ENCODE measurements at places on chromosomes 6 and 20.

DNA sequence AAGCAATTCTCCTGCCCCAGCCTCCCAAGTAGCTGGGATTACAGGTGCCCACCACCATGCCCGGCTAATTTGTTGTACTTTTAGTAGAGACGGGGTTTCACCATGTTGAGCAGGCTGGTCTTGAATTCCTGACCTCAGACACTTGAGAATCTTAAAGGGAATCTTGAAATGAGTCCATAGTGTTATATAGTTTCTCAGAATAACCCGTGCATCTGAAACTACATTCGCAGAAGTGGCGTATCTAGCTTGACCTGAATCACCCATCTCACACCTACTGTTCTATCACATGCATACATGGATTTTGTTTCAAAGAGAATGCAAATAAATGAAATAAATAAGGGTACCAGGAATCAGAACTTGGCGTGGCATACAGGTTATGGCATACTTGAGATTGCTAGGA is 65.0 kb downstream of the NCOA7 start:
- no peak for DNase-seq

DNA sequence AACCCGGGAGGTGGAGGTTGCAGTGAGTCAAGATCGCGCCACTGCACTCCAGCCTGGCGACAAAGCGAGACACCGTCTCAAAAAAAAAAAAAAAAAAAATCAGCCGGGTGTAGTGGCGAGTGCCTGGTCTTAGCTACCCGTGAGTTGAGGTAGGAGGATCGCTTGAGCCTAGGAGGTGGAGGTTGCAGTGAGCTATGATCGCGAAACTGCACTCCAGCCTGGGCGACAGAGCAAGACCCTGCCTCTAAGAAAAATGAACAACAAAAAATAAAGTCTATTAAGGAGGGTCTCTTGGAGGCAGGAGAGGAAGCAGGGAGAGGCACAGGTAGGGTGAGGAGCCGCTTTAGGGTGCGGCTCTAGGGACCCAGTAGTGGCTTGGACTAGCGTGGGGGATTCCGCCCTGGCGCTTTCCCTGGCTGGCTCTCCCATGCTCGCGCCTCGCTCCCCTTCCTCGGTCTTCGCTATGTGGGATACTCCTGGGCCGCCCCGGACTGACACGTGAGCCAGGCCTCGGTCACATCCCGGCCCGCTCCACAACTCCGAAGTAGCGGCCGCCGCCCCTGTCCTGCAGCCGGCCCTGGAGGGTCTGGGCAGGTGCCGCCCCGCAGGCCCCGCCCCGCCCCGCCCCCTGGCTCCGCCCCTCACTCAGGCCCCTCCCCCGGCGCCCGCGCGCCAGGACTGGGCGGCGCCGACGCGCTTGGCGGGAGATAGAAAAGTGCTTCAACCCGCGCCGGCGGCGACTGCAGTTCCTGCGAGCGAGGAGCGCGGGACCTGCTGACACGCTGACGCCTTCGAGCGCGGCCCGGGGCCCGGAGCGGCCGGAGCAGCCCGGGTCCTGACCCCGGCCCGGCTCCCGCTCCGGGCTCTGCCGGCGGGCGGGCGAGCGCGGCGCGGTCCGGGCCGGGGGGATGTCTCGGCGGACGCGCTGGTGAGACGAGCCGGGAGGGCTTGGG is at the start of gene MYBL2:
MYBL2 (plus strand) TSS at position 739 of the 953 bp plus-strand sequence; CDS start at position 909, 170 bp downstream.
- peak; percentile 86 for DNase-seq

DNA sequence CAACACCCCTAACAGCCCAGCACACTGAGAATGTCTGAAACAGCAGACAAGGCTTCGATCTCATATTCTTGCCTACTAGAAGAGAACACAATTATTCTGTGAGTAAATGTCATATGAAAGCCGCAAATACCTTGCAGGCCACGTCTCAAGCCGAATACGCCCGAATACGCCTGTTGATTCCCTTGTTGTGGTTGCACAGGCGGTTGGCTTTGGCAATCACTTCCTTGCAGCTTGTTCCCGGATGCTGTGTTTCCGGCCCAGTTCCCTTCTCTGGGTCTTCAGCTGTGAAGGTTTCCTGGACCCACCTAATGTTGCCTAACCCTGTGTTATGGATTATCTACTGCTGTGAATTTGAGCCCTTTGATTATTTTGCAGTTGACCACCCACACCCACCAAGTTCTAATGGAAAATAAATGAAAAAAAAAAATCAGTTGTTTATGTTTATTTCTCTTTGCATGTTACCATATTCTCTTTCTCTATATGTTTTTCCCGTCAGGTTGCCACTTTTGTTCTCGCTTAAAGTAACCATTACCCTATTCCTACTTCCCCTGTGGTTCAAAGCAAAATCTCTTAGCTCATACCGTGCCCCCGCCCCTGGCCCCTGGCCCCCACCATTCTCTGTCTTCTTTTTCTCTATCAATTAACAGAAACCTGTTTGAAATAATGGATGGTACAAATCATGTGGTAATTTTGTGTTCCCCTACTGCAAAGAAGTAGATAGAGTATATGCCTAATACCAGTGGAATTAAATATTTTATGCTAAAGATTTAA is 172.4 kb downstream of the ADGB start:
- DNase-seq = peak; percentile 91

- DNase-seq = no peak
Measured at GRCh38 chr6:6651335-6651734, 62.8 kb downstream of the LY86 start.

DNA sequence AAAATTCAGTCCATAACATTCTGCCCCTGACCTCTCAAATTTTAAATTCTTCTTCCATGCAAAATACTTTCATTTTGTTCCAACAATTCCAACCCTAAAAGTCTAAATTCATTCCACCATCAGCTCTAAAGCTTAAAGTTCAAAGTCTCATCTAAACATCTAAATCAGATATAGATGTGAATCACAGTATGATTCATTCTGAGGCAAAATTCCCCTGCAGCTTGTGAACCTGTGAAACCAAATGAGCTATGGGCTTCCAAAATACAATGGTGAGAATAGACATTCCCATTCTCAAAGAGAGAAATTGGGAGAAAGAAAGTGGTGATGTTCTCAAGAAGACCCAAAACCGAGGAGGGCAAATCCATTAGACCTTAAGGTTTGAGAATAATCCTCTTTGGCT is 309.8 kb downstream of the HIVEP2 start:
- DNase-seq = no peak

GRCh38 chr6:3186974-3187382 is 29.6 kb upstream of the TUBB2A start:
- DNase-seq = no peak

GRCh38 chr6:105797983-105798453 is 288.1 kb upstream of the PRDM1 start:
- no peak for DNase-seq

GRCh38 chr6:37674161-37674560 is 23.5 kb downstream of the MDGA1 start:
- no peak for DNase-seq

- no peak for DNase-seq
Measured at GRCh38 chr20:7938058-7938457, 2.2 kb downstream of the HAO1 start.

DNA sequence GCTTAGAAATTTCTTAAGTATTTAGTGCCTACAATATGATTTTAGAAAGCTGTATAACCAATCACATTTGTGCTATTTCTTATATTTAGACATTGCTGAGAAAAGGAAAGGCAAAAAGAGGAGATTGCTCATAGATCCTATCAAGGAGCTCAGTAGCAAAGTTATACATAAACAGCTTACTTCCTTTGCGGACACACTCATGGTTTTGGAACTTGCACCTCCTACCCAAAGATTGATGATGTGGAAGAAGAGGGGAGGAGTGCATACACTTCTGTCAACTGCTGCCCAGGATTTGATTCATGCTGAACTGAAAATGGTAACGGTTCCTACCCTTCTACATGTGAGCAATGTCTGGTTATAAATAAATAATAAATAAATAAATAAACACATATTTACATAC is 16.7 kb downstream of the RAD21L1 start:
- DNase-seq = no peak

DNA sequence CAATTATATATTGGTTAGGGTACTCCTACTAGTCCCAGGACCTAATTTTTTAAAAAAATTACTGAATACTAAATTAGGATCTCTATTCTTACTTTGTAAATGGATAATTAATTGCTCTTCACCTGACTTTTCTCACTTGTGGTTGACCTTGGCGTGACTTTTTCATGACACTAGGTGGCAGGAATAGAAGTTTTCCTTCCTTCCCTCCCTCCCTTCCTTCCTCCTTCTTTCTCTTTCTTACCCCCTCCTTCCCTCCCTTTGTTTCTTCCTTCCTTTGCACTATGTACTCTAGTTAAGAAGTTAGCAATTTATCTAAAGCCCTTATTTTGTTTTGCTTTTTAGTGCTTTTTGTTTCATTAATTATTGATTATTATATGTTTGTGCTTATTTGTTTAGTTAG is 20.4 kb upstream of the HBS1L start:
- no peak for DNase-seq

- DNase-seq = no peak
Measured at GRCh38 chr20:58836616-58837204, 14.0 kb downstream of the GNAS-AS1 start.

DNA sequence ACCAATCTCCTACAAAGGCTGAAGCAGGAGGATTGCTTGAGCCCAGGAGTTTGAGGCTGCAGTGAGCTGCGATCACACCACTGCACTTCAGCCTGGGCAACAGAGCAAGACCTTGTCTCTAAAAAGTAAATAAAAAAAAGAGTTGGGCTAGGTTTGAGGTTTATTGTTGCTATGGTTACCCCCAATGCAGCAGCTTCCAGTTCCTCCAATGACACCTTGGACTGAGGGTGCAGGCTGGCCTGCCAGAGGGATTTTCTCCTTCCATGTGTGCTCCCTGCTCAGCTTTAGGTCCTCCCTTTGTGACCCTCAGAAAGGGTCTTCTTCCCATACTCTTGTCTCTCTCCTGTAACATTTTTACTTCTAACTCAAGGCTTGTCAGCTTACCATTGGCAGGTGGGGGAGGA is 10.6 kb upstream of the TBC1D20 start:
- no peak for DNase-seq

DNA sequence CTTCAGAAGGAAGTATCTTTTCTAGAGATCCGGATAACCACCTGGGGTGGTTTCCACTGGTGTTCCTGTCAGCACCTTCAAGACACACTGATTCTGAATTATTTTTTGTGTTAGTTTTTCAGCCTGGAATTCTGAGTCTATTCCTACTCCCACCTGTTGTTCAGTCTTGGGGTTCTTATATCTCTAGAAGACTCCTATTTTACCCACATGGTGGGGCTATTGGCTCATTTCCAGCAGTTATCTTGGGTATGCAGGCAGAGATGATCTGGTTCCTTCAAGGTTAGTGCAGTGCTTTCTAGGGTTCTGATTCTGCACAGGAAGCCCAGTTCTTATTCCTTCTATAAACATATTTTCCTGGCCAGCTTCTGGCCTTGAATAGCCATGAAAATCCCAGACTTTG is 175.6 kb upstream of the PDE7B start:
- peak; percentile 62 for DNase-seq

DNA sequence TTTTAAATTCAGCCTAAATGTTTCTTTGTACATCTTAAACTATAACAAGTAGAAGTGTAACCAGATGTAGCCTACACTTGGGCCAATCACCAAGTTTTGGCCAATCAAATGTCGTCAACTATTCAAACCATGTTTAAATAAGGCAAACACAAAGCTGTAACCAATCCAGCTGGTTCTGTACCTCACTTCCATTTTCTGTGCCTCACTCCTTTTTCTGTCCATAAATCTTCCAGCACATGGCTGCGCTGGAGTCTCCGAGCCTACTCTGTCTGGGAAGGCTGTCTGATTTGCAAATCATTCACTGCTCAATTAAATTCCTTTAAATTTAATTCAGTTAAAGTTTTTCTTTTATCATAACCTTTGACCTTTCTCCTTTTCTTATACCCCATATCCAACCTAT is 7.7 kb upstream of the AHI1 start:
- no peak for DNase-seq

GRCh38 chr6:19731282-19731681 is 105.9 kb upstream of the ID4 start:
- no peak for DNase-seq

DNA sequence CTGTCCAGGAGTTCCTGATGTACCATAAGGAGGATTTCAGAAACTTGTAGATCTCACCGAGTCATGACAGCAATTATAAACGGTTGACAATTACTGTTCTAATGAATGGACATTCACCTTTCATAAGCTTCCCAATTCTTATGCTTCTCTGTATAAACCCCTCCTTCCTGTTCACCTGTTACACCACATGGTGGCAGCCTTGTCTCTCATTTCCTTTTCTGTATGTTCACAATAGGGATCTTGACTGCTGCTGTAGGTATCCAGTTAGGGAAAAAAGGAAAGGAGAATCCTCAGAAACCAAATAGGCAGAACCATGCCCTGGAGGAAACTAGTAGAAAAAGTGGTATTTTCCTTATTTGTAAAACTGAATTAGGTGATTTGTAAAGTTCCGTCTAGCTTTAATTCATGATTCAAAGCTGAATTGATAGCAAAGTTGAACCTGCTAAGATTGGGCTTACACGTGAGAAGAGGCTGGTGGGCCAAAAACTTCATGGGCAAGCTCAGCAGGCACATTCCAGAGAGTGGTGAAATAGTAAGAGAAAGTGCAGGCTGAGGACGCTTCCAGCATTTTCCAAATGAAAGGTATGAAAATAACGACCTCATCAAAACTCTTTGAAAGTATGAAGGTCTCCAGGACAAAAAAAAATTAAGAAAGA is 29.0 kb upstream of the TBPL1 start:
- peak; percentile 77 for DNase-seq

- DNase-seq = no peak
Measured at GRCh38 chr6:97053643-97054411, 129.3 kb downstream of the KLHL32 start.

DNA sequence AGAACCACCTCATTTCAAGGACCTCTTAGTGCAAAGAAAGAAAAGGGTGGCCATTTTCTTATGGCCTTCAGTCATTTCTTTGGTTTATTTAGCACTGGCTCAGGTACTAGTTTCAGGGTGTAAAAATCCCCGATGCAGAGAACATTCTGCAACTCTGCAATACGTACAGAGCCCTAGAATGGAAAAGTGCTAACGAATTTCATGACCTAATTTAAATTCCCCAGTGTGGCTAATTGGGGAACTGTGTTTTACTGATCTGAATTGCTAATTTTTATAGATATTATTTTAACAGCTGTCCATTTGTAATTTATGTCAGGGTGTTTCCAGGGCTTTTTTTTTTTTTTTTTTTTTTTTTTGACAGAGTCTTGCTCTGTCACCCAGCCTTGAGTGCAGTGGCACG is 160.7 kb downstream of the UST start:
- DNase-seq = no peak

DNA sequence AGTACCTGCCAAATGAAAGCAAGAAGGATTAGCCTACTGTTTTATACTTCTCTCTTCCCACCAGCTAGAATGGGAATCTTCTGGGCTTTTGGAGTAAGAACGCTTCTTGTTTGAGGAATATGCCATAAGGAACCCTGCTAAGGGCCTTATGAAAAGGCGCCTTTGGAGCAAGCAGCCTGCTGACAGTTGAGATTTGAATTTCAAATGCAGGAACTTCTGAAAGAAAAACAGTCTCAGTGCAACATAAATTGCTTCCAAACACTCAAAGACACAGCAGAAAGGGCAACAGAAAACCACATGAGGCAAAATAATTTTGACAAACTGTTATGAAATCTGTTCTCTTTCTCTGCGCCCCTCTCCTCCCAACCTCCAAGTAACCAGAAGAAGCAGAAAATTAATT is 149.4 kb upstream of the B3GAT2 start:
- no peak for DNase-seq

All from NB4 (cell line).